ENCODE measurements at places on chromosomes 2 and 18.

DNA sequence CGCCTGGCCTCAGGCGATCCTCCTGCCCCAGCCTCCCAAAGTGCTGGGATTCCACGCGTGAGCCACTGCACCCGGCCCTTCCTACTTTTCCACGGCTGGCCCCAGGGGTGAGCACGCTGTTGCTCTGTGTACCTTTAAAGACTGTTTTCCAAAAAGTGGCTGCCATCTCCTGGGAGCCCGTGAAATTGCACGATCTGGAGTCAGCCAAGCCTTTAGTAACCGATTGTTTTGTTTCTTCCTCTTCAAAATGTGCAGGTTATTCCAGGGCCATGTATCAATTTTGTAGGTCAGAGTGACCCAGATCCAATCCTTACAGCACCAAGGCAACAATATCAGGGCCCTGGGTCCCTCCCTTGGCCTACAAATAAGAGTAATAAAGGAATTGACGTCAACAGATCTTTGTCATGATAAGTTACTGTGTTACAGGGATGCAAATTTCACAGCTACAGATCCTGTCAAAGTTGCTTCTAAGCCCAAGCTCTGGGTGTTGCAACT is 135.6 kb upstream of the ZNF236 start:
- peaks cover 14% of the 10 kb centered on the region for H3K27me3 ChIP-seq
- H3K27ac ChIP-seq = no peak overlapping the region
- peak; percentile 62 for DNase-seq
- H3K4me3 ChIP-seq = no peak overlapping the region
- H3K36me3 ChIP-seq = no peaks in the 10 kb centered on the region

DNA sequence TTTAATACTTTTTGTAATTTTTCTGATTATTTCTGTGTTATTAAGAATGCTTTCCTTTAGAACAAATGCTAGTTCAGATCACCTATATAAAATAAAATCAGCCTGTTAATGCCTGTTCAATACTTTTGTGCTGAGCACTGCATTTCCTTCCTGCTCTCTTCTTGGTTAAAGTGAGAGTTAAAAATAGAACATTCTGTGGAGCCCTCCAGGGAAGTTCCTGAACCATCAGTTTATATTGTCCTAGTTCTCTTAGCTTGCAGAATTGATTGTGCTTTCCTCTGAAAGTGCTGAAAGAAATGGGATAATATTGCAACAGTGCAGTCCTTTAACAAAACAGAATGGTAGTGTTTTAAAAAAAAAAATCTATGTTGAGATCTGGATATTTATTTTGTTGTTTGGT is 74.6 kb upstream of the UBXN4 start:
- H3K36me3 ChIP-seq = peaks cover 19% of the 10 kb centered on the region
- peaks cover 22% of the 10 kb centered on the region for H3K4me1 ChIP-seq

- no peaks in the 10 kb centered on the region for H3K4me1 ChIP-seq
- H3K4me3 ChIP-seq = no peak overlapping the region
- H3K27ac ChIP-seq = no peak overlapping the region
Measured at GRCh38 chr2:132584976-132585817, 84.8 kb downstream of the LYPD1 start.

DNA sequence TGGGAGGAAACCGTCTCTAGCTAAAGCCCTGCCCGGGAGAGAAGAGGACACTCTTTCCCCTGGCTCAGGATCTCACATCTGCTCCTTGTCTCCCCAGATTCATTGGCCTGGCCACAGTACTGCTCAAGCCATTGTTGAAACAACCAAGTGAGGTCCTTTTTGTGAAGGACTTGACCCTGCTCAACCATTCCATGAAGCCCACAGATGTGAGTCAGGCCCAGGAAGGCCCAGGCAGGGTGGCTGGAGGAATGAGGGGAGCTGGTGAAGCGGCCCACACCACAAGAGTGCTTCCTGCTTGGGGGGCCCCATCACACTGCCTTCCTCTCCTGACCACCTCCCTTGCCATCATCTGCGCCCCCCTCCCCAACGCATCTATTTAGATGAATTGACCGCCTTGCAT is 5.1 kb downstream of the FER1L5 start:
- H3K36me3 ChIP-seq = no peaks in the 10 kb centered on the region
- no peak overlapping the region for H3K27ac ChIP-seq
- H3K27me3 ChIP-seq = no peaks in the 10 kb centered on the region

GRCh38 chr18:56873441-56874140 is 222.4 kb downstream of the WDR7 start:
- H3K36me3 ChIP-seq = no peaks in the 10 kb centered on the region
- DNase-seq = peak; percentile 40
- no peaks in the 10 kb centered on the region for H3K27me3 ChIP-seq
- H3K27ac ChIP-seq = no peak overlapping the region
- H3K4me1 ChIP-seq = peaks cover 15% of the 10 kb centered on the region
- H3K4me3 ChIP-seq = no peak overlapping the region

DNA sequence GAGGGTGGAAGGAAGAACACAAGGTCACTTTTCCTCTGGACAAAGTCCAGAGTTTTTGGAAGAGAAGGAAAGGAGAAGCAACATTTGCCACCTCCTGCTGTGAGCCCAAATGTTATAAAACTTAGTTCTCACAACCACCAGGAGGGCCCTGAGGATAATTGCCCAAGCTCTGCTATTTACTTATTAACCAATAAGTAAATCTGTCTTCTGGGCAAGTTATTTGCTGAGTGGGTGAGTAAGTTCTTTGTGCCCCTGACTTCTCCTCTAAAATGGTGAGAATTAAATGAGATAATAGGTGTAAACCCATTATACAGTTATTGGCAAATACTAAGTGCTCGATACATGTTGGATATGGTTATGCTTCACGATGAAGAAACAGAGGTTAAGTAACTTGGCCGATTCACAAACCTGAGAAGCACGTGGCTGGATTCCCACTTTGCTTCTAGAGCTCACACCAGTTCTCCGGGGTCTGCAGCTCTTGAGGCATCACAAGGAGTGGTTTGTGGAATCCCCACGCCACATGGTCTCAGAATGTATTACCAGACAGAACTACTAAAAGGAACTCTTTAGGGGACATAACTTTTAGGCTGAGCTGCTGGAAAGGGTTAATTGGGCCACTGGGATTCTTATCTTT is 164.1 kb downstream of the MYCN start:
- H3K4me1 ChIP-seq = no peaks in the 10 kb centered on the region
- DNase-seq = no peak
- no peak overlapping the region for H3K4me3 ChIP-seq
- H3K27ac ChIP-seq = no peak overlapping the region

DNA sequence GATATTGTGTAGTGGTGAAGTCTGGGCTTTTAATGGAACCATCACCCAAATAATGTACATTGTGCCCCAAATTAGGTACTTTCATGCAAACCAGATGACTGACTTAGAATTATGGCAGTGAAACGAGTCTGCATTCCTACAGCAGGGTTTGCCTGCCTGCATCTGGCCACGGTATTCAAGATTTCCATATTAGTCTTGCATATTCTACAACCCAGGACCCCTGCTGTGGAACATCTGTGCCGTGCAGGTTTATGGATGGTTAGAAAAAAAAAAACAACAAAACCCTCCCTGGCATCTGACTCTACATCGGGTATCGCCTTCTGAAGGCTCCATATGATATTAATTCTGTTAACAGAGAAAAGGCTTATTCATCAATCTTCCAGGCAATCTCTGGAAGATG is 394.8 kb downstream of the DCDC2C start:
- no peaks in the 10 kb centered on the region for H3K36me3 ChIP-seq
- H3K4me3 ChIP-seq = no peak overlapping the region
- no peak overlapping the region for H3K27ac ChIP-seq
- no peak for DNase-seq

GRCh38 chr18:22509423-22509822 is 91.7 kb upstream of the CTAGE1 start:
- no peaks in the 10 kb centered on the region for H3K4me1 ChIP-seq
- DNase-seq = no peak
- H3K36me3 ChIP-seq = no peaks in the 10 kb centered on the region
- H3K27me3 ChIP-seq = no peaks in the 10 kb centered on the region
- no peak overlapping the region for H3K27ac ChIP-seq

DNA sequence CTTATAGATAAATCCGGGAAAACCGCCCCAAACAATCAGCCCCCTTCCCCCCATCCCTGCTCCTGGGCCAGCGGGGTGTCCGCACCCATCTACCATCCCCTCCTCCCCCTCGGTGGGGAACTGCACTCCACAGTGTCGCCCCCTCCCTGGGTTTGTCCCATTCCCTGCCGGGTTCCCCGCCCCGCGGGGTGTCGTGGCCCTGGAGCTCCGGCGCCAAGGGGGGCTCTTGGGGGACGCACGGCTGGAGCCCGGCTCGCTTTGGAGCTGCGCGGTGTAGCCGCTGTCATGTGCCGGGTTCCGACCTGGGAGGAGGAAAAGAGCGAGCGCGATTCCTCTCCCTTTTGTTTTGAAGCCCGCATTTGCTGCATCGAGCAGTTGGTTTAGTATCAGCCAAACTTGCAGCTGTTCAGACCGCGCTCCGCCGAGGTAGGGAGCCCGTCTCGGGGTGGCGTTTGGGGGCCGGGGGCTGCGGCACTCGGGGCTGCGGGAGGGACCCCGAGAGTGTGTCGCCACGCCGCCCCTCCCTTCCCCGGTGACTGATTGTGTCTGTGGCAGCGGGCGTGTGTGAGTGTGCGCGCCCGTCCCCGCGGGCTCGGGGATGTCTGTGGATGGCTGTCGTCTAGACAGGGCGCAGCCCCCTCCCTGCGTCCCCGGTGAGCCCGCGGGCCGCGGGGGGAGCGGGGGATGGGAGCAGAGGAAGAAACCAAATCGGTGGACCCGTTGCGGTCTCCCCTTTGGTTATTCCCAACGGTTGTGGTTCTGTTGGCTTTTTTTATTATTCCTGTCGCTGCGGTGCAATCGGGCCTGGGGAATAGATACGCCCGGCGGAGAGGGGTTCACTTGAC is 797 bp downstream of the CTIF start:
- H3K4me3 ChIP-seq = peak overlapping the region; percentile 87
- H3K36me3 ChIP-seq = no peaks in the 10 kb centered on the region
- DNase-seq = peak; percentile 37
- peaks cover 16% of the 10 kb centered on the region for H3K27me3 ChIP-seq
- peaks cover 7% of the 10 kb centered on the region for H3K4me1 ChIP-seq

DNA sequence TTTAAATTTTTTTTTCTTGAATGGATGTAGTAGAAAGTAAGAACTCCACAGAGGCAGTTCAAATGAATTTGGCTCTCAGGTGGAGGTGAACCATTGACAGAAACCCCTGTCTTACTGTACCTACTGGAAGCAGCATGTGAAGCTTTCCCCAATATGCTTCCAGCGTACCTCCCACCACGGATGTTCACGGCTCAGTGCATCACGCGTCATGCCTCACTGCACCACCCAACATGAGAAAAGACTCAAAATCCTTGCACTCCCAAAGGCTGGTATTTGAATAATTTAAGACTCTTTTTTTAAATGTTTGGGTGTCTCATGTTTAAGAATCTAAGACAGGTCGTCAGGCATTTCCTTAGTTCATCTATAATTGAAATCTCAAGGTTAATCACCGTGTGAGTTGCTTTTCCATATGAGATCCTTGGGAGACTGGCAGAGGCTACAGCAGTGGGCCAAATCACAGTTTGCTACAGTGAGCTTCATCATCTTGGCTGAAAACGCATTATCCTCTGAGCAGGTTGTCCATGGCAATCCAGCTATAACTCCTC is 846.4 kb downstream of the DCDC2C start:
- no peaks in the 10 kb centered on the region for H3K27me3 ChIP-seq
- no peak overlapping the region for H3K27ac ChIP-seq

DNA sequence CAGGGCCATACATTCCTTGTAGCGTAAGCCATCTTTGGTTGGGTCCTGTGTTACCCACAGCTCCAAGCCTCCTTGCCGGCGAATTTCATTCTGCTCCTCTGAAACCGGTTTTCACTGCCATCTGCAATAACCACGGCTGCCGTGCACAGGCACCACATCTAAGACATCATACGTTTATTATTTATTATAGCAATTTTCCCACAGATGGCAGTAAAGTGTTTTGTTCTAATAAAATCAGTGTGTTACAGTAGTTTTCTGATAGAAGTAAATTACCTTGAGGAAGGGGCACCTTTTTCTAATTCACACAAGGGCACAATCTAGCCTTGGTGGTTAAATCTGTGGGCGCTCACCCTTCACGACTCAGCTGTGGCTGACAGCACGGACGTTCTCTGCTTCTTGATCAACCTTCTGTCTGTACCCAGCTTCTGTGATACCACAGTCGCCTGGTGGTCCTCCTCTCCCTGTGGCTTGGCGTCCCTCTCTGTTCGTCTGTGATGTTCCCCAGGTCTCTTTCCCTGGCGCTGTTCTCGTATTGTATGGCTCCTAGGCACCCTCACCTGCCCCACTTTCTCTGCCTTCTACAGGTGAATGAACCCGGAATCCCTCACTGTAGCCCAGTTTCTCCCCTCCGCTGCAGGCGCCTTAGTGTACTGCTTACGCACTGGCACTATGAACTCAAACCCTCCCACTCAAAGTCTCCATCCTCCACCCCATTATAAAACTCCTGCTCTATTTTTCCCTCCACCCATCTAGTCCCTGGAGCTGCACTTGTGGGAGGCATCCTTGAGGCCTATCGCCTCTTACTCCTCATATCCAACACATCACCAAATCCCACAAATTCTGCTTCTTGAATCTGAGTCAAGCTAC is 236.8 kb downstream of the DYSF start:
- no peak overlapping the region for H3K27ac ChIP-seq
- H3K27me3 ChIP-seq = peaks cover 5% of the 10 kb centered on the region
- DNase-seq = no peak
- no peaks in the 10 kb centered on the region for H3K4me1 ChIP-seq

DNA sequence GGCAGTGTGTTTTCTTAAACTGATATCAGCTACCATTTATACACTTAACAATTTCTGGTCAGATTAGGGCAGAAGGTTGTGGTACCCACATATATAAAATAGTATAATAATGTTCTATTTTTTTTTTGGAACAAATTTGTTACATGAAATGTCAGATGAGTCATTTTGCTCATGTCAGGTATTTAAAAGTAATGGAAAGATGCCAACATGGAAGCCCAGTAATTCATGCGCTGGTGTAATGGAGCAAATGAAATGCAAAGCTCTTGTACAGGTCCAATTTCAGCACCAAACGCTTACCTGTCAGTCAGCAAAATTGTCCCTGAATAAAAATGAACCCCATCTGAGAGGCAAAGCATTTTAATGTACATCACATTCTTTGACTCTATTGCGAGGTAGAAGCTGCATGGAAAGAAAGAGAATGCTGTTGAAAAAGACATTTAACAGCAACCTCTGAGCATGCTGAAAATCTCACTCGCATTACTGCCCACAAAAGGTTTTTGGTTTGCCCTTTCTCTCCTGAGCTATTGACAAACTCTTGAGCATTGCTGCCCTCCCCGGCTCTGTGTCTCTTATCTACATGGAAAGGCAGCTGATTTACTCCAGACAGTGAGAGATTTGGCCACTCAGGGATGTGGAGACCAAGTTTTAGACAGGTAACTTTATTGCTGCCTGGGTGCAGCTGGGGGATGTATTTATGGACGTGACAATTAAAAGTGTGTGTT is 217.5 kb downstream of the CAMKMT start:
- peaks cover 37% of the 10 kb centered on the region for H3K4me1 ChIP-seq
- DNase-seq = no peak
- H3K27ac ChIP-seq = peak overlapping the region; percentile 15
- H3K36me3 ChIP-seq = peaks cover under 1% of the 10 kb centered on the region
- no peak overlapping the region for H3K4me3 ChIP-seq
